Fibroblast of skin of right quadriceps (primary cell): ENCODE measurements at places on chromosomes 7 and 10.

DNA sequence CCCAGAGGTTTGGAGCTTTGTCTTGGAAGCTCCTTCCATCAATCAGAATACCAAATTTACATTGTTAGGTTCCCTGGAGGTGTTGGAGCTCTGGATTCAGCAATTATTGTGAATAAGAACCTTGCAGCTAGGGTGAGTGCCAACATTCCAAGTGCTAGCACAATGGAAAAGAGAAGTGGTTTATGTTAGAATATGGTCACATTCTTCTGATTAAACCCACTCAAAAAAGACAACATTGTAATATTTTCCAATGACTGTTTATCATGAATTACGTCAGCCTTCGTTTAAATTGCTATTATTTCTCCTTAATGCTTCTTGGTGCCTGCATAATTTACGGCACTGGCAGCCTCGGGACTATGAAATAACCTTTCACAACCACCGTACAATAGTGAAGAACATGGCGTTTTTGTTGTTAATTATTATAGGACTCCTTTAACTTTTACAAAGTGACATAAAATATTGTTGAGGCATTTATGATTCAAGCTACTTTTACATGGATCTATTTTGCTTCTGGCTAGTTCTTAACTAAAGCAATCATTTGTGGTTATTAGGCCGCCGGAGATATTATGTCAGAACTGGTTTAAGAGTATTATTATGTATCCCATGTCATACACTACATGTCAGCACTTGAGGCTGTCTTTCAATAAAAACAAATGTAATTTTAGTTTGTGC lies 117.7 kb downstream of the ARID5B start:
- peak; percentile 57 for DNase-seq

DNA sequence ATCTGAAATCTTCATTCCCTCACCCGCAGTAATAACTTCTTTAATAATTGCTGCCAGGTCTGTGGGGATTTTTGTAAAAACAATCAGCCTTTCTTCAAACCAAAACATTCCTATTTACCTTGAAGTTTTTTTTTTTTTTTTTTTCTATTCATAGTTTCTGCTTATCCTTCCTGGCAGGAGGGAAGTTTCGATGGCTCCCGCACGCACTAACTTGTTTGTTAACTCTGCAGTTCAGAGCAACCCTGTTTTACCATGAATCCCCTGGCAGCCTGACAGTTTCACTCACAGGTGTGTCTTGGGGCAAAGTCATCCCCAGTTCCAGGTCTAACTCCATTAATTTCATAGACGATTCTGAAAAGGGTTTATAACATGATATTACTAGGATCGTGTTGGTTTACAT lies 149.3 kb downstream of the KLF6 start:
- DNase-seq = no peak

GRCh38 chr7:27484451-27484850 lies 178.2 kb downstream of the HIBADH start:
- no peak for DNase-seq

DNA sequence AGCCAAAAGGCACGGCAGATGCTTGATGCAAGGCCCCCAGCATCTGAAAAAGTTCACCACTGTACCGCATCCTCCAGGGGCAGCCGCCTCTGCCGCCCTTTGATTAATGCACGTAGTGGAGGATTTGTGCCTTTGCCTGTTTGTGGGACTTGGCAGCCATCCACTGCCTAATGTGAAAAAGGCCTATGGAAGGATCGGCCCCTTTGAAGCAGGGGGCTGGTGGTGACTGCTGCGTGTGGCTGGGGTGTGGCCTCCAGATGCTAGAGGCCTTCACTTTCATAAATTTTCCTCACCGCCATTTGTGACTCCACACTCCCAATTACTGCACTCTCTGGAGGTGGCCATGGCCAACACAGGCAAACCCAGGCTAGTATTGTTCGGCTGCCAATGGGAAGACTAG lies 226.0 kb downstream of the BMPER start:
- peak; percentile 87 for DNase-seq

DNA sequence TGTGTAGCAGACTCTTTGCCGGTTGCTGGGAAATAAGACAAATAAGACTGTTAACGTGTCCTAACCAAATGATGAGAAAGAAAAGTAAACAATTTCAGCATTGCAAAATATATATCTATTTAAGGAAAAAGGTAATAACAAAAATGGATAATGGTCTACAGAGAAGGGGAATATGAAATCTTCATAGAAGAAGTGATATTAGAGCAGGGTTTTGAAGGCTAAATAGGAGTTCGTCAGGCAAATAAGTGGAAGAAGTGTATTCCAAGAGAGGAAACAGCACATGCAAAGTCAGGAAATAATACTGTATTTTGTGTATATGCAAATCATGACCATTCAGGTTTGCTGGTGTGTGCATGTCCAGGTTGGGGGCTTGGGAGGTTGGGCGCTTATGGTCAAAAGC lies 55.3 kb upstream of the OSBPL3 start:
- DNase-seq = no peak

DNA sequence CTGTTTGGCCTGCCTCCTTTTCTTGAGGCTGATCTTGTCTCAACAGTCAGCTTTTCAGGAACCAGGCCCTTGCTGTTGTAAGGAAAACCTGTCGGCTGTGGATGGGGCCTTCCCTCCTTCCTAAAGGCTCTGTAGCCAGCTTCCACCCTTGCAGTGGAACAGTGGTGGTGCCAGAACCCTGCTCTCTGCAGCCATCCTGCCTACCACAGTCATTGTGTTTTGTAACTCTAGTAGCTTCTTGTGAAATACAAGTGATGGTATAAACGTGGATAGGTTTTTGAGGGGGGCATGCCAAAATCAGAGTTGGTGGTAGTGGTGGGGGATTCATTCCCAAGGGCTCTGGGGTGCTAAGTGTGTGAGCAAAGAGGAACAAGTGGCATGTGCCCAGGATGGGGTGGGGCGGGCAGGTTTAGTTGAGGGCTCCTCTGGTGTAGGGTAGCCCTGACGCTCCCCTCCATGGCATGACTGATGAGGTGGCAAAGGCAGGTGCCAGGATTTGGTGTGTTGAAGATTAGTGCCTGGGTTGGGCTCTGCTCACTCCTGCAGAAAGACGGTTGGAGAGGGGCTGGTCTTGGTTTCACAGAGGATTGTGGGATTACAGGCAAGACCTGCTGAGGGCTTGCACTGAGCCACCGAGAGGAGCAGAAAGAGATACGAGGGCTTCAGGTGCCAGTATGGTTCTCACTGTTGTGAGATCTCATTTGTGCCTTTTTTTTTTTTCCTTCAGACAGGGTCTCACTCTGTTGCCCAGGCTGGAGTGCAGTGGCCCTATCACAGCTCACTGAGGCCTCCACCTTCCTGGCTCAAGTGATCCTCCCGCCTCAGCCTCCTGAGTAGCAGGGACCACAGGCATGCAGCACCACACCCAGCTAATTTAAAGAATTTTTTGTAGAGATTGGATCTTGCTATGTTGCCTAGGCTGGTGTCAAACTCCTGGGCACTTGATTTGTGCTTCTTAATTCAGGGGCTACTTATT lies 7.4 kb downstream of the TSPAN14 start:
- DNase-seq = no peak

DNA sequence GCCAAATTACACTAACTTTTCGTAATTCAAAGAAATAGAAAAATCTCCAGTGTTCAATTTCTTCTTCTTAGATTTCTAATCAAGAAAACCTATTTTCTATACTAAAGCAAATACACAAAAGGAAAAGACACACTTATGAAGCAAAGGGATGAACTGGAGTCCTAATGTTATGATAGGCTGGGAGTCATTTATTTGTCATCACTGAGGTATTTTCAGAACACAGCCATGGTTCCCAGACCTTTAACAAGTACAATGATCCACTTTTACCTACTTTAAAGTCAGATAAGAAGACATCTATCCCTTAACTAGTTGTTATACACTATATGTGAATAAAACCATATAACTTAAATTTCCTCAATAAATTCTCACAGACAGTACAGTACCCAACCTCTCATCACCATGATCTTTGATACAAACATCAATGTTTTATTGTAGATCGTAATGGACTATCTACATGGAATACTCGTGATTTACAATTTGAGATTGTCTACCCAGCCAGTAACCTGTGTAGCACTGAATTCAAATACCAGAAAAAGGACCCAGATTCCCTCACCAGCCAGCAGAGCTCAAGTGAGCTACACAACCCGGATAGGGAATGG lies 12.5 kb downstream of the ASNS start:
- DNase-seq = no peak

- DNase-seq = peak; percentile 89
Observed at GRCh38 chr7:140059273-140060242, 3.2 kb downstream of the PARP12 start.

DNA sequence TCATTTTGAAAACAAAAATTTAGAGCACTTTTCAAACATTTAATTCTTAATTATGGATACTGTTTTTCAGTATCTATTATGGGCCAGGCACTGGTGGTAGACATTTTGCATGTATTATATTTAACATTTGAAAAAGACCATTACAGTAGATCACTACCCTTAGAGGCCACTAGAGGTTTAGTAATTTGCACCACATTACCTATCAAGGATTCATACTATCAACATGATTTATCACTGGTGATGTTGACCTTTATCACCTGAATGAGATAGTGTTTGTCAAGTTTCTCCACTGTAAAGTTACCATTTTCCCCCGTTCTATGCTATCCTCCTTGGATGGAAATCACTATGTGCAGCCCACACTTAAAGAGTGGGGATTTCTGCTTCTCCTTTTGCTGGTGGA lies 4.4 kb upstream of the SNX13 start:
- DNase-seq = no peak

DNA sequence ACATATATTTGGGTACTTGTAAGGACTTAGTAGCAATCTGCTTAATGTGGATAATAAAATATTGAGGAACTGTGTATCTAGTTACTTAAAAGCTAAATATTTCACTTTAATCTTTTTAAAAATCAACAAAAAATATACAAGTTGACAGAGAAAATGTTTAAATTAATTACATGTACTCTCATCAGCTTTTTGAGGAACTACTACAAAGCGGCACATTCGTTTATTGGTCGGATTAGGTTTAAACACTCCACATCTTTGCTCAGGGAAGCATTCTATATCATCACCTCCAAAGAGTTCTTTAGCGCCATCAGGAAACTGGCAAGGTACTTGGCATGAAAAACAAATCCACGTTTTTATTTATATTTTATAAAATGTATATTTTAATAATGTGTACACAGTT lies 1.6 kb downstream of the ATOH7 start:
- no peak for DNase-seq
